ENCODE measurements at places on chromosomes 12 and 14.
A peak's percentile ranks its signal among the peaks of the same experiment; 100 is the strongest.

GRCh38 chr12:98861251-98861650 lies 216.2 kb downstream of the APAF1 start:
- DNase-seq = no peak

- DNase-seq = no peak
These were observed 12.8 kb downstream of the CMKLR1 start for GRCh38 chr12:108326254-108326750.

- no peak for DNase-seq
These were observed 101.9 kb downstream of the SLC5A8 start for GRCh38 chr12:101108130-101108529.

DNA sequence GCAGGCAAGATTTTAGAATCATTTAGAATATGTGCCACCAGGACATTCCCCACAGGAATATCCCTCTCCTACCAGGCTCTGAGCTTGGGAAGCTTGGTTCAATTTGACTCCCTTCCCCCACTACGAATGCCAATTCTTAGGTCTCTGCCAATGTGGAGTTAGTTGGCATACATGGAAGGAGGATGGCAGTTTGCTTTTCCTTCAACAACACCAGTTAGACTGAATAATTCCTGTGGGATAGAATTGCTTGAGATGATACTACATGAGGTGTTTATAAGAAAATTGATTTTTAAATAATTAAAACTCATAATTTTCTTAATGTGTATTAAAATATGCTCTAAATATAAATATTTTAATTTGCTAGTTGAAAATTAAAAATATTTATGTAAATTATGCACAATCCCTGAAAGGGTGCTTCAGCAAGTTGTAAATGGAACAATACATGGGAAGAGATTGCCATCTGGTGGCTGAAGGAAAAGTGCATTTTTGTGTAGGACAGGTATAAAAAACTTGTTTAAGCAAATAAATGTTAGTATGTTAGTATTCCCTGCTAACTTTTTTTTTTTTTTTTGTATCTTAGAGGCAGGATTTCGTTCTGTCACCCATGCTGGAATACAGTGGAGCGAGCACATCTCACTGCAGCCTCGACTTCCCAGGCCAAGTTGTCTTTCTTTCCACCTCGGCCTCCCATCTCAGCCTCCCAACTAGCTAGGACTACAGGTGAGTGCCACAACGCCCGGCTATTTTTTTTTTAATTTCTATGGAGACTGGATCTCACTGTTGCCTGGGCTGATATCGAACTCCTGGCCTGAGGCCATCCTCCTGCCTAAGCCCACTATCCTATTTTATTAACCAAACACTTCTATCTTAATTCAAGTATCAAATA lies 25.8 kb upstream of the STRAP start:
- DNase-seq = peak; percentile 7

DNA sequence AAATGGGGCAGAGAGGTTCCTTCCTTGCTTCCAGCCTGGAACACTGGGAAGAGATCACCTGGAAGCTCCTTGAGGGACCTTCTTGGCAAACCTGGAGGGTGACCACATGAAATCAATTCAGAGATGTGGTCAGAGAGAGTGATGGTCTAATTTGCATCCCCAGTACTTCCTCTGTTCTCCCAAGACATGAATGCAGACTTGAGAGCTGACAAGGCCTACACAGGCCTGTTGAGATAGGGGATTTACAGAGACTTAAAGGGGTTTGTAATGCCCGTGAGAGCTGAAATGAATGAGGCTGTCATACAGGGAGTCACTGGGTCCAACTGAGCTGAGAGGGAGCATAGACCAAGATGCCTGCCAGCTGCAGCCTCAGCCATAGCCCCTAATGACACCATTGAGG lies 45.1 kb downstream of the TMX1 start:
- DNase-seq = no peak

- DNase-seq = no peak
These were observed 25.2 kb upstream of the NTN4 start for GRCh38 chr12:95815632-95816212.

DNA sequence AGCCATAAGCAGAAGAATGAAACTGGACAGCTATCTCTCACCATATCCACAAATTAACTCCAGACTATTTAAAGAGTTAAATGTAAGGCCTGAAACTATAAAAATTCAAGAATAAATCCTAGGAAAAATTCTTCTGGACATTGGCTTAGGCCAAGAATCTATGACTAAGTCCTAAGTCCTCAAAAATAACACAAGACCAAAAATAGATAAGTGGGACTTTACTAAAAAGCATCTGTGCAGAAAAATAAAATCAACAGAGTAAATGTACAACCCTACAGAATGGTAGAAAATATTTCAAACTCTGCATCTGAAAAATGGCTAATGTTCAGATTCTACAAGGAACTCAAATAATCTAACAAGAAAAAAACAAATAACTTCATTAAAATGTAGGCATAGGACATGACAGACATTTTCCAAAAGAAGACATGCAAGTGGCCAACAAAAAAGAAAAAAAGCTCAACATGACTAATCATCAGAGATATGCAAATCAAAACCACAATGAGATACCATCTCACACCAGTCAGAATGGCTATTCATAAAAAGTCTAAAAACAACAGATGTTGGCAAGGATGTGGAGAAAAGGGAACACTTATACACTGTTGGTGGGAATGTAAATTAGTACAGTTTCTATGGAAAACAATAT lies 61.0 kb upstream of the PPFIA2 start:
- no peak for DNase-seq

DNA sequence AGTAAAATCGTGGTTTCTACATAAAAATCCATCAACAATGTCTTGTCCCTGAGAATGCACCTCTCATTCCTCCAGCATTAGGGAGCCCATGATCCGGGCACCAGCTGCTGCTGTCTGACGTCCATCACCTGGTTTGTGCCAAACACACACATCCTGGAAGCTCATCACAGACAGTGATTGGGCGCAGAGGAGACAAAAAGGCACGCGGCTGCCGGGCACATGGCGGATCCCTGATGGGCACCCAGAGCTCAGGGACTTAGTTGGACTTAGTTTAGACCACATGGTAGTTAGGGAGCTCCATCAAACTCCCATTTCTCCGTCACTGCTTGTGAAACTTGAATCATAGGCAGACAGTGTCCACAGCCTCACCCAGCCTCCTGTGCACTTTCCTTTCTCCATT lies 1059.3 kb downstream of the TMEM121 start:
- no peak for DNase-seq

GRCh38 chr12:79737875-79738718 lies 47.3 kb upstream of the PAWR start:
- peak; percentile 6 for DNase-seq

DNA sequence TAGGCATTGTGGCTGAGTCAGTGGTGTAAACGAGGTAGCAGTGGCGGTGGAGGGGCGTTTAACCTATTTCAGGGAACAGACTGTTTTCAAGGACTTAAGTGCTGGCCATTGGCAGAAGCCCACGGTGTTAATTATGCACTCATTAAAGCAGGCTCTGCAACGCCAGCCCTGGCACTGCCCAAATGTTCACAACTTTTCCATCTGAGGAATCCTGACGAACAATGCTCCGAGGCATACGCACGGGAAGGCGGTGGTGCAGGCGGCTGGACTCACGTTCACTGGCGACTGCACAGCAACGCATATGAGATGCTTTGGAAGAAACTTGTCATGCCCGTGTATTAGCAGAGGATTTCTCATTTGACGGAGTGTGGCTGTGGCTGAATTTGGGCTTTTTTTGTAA lies 70.6 kb upstream of the SLC24A4 start:
- no peak for DNase-seq

DNA sequence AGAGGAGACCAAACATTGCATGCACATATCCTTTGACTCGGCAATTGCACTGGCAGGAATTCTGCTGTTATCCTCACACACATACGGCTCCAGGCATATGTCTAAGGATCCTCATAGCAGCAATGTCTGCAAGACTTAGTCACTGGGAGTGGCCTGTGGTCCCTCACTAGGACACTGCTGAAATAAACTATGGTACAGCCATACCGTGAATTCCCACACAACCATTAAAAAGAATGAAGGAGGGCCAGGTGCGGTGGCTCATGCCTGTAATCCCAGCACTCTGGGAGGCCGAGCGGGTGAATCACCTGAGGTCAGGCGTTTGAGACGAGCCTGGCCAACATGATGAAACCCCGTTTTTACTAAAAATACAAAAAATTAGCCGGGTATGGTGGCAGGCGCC lies 105.1 kb downstream of the ZFP36L1 start:
- no peak for DNase-seq

DNA sequence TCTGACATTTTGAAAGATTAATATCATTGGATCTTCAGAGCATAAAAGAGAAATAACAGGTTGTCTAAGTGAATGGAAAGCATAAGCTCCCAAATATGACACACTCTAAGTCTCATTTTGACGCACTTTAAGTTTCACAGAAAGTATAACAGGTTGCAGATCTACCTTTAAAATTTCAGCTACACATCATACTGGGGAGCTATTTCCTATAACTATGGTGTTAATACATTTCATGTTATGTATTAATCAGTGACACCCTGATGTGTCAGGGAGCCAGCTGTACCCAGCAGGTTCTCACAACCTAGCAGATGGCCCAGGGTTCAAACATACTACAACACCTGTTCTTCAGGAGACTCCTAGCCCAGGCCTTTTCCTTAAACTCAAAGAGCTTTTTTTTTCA lies 31.1 kb upstream of the TMX1 start:
- DNase-seq = no peak

- DNase-seq = no peak
These were observed 66.4 kb downstream of the ITPK1 start for GRCh38 chr14:93049315-93049714.

DNA sequence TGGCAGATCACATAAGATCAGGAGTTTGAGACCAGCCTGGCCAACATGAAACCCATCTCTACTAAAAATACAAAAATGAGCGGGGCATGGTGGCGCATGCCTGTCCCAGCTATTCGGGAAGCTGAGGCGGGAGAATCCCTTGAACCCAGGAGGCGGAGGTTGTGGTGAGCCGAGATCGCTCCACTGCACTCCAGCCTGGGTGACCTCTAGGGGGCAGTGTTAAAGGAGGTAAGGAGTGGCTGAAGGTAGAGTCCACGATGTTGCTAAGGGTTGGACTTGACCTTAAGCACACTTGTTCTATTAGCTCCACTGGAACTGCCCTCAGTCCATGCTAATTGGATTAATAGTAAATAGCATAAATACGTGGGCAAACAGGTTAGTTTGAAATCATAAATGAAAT lies 62.4 kb upstream of the PSMC1 start:
- no peak for DNase-seq

DNA sequence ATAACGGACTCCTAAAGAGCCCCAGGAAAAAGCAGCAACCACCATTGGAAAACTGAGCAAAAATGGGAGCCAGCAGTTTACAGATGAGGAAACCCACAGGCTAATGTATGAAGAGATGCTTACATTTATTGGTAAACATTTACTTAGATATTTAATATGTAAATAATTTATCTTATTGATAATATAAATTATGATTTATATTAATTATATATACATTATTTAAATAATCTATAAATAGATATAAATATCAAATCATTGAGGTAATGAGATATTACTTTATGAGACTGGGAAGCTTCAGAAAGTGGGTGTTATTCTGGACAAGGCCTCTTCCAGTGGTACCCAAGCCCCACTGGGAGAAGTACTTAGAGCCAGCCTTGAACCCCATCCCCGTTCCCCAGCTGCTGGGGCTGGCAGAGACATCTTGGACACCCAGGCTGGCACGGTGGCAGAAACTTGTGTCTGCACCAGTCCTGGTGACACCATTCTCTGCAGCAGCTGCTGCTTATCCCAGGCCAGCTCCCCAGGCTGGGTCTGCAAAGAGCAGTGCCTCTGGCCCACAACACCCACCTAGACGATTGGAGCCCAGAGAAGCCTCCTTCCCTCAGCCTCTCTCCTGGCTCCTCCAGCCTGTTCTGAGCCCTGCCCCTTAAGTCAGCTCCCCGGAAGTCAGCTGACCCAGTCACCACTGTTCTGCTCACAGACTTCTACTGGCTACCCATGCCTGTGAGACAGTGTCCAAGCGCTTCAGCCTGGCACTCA lies 25.9 kb downstream of the ISCA2 start:
- no peak for DNase-seq

GRCh38 chr12:44088647-44089046 lies 252.8 kb downstream of the TMEM117 start:
- DNase-seq = no peak

- DNase-seq = no peak
These were observed 83.5 kb downstream of the RIMBP2 start for GRCh38 chr12:130632642-130633041.

DNA sequence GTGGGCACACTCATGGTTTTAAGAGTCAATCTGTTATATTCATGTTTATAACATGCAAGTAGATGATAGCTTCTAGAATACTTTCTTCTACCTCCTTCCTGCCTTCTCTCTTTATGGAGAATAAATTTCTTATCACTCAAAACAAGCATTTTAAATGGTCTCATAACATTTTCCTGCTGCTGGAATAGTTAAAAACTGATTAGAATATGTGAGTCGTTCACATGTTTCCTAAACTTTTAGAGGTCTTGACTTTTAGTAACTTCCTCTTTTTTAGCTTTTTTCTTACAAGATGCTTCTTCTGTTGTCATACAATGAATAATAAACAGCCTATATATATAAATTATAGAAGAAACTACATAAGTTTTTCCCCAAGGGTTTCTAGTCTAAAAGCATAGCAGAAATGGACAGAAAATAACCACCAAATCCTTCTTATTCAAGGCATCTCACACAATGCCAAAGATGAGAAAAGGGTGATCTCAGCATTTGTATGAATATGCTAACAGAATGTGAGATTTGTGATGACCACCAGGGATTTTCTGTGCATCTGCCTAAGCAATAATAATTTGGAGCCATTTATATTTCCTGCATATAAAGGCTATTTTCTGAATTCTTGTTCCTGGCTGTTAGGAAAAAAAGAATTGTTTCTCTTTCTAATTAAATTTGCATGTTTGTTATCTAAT lies 127.8 kb downstream of the DAAM1 start:
- no peak for DNase-seq

DNA sequence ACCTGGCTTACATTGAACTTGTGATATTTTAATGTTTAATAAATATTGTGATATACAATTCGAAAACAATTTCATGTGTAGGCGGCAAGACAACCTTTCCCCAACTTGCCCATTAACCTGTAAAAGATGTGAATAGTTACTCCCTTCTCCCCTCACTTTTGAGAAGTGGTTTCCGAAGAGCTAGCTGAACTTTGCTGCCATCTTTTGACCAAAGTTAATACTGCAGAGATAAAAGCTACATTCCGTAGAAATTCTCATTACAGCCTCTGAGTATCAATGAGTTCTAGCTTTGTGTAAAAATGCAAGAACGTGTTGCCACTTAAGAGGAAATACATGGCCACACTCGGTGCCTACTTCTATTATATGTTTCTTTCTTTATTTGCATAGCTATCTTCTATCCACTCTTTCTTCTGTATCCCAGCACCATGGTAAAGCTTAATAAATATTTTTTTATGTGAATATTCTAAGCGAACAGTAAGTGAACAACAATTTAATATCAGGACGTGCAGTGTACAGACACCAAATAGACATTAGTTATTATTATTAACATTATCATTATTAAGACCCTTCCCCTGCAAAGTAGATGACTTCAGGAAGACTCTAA lies 105.1 kb upstream of the TMEM260 start:
- no peak for DNase-seq

GRCh38 chr14:76089575-76089974 lies 62.1 kb upstream of the GPATCH2L start:
- no peak for DNase-seq

GRCh38 chr12:24027352-24027751 lies 77.9 kb upstream of the SOX5 start:
- no peak for DNase-seq
